Body of pancreas (tissue), 4 donors: ENCODE measurements at places on chromosomes 6 and 20. TPM values are rescaled to one million over a fixed set of nuclear protein-coding genes. Genes with fewer than 3 reads are reported as not detected.

The EDN1 gene
- 0.66 TPM for total RNA-seq

The ZSCAN31 gene
- 26.4 TPM for total RNA-seq

- no peak for DNase-seq
Observed at GRCh38 chr6:137729866-137730629, 137.0 kb upstream of the TNFAIP3 start.

The LRP11 gene
- 21.0 TPM for total RNA-seq

The BPIFB1 gene
- not detected for total RNA-seq

DNA sequence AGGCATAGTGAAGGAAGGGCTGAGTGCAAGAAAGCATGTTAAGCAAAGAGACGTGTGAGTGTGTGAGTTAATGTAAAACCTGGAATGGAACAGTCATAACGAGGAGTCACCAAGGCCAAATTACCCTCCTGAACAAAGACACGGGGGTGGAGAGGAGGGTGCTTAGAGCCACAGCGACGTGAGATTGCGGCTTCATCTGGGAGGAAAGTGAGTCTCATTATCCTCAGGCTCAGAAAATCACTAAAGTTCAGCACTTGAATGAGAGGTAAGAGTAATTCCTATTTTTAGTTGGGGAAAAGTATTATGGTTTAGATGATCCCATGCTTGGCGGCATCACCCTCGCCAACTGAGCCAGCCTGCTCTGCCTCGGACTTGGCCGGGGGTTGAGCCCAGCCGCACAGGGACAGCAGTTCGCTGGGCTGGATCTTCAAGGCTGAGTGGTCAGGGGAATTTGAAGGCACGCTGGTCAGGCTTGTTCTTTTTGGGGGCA lies 136.6 kb downstream of the DTNBP1 start:
- no peak for DNase-seq

DNA sequence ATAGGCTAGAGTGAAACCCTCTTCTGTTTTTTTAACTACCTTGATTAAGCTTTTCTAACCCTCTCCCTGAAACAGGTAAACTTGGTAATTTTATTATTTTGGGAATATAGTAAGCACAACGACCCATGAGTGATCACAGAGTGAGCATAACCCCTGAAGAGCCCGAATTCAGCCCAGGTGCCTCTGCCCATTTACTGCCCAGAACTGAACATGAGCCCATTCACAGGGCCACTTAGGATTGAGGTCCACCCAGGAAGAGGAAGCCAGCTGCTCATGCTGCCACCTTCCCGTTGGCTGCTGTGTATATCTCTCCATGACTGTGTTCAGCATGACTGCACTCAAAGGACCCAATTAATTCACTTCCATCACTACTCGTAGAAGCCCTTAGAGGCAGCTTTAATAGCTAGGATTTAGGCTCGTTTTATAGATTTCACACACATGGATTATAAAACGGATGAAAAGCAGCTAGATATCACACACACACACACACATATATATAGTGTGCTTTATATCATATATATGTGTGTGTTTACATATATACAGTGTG lies 8.3 kb upstream of the PDE10A start:
- DNase-seq = no peak

The SLC9A8 gene
- 11.2 TPM for total RNA-seq

The METTL24 gene
- total RNA-seq = 4.0 TPM

The HSF2 gene
- total RNA-seq = 3.3 TPM

- DNase-seq = no peak
Observed at GRCh38 chr6:35602133-35602946, 86.4 kb downstream of the FKBP5 start.

- no peak for DNase-seq
Observed at GRCh38 chr20:63645218-63645617, 8.0 kb downstream of the STMN3 start.

DNA sequence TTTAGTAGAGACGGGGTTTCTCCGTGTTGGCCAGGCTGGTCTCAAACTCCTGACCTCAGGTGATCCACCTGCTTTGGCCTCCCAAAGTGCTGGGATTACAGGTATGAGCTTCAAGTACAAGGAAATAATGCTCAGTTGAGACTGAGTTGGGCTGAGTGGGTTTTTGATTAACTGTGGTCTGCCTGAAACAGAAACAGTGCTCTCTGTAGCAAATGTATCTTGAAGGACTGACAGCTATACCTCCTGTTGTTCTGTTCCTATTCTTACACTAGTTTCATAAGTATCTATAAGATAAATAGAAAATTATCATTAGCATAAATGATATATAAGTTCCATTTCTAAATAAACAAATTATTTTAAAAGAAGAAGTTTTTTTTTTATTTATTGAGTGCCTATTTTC lies 142.8 kb upstream of the PTPRK start:
- no peak for DNase-seq

The WFDC10A gene
- total RNA-seq = not detected

GRCh38 chr20:24732076-24732475 lies 217.0 kb upstream of the CST7 start:
- no peak for DNase-seq

- DNase-seq = no peak
Observed at GRCh38 chr6:39530201-39530759, 194.9 kb downstream of the KIF6 start.

- peak; percentile 69 for DNase-seq
Observed at GRCh38 chr6:36914227-36914794, 28.6 kb downstream of the C6orf89 start.

GRCh38 chr20:48933017-48933766 lies 11.7 kb downstream of the ARFGEF2 start:
- no peak for DNase-seq

The PSMB8 gene
- 24.1 TPM for total RNA-seq

GRCh38 chr20:19735446-19735845 lies 22.6 kb upstream of the RIN2 start:
- DNase-seq = no peak

- DNase-seq = no peak
Observed at GRCh38 chr20:23061262-23061661, 11.8 kb upstream of the THBD start.

- no peak for DNase-seq
Observed at GRCh38 chr6:115945306-115945705, 115.4 kb downstream of the FRK start.

The TBC1D20 gene
- total RNA-seq = 16.3 TPM

DNA sequence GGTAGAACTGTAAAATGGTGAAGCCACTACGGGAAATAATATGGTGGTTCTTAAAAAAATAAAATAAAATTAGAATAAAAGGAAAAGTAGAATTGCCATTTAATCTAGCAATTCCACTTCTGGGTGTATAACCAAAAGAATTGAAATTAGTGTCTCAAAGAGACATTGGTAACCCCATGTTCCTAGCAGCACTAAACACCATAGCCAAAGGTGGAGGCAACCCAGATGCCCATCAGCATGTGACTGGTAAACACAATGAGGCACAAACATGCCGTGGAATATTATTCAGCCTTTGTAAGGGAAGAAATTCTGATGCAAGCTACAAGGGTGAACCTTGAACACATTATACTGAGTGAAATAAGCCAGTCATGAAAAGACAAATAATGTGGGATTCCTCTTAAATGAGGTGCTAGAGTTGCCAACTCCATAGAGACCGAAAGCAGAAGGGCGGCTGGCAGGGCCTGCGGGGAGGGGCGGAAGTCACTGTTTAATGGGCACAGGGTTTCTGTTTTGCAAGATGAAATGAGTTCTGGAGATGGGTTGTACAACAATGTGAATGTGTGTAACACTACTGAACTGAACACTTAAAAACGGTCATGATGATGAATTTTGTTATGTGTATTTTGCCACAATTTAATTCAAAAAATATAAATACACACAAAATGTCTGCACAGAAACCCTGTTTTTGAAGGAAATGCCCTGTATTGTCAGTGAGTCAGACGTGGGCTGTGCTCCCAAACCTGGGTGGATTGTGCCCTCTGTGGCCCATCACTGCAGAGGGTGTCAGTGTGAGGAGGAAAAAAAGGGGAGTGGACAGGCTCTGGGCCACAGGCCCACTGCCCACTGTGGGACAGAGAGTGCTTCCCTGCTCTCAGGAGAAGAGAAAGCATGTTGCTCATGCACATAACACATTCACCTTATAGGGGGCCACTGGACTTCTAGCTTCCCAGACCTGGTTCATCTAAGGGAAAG lies 49.6 kb upstream of the CD93 start:
- DNase-seq = no peak

The SEMG1 gene
- total RNA-seq = not detected

The TM9SF4 gene
- total RNA-seq = 16.9 TPM

GRCh38 chr6:84027340-84028181 lies 6.0 kb upstream of the MRAP2 start:
- DNase-seq = peak; percentile 30

The SLX4IP gene
- 4.3 TPM for total RNA-seq

DNA sequence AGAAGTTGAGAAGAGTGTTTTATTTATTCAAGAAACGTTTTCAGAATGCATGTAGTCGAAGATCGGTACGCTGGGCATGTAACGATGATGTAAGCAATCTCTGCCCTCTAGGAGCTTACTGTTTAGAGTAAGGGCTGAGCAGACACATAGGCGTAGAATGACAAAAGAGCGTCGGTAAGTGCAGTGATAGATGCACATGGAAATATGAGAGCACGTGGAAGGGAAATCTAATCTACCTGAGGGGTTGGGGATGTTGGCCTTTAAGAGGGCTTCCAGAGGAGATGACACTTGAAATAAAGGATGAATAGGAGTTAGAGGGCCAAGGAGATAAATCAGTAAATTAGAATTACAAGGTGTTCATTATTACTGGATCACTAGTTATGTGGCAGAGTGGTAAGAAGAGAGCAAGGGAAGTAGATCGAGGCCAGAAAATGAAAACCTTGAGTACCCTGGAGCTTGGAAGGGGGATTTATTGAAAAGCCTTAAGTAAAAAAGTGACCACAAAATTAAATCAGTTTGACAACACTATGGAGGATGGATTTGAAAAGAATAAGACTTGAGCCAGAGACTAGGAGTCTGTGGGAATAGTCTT lies 782 bp downstream of the TRMT11 start:
- no peak for DNase-seq

DNA sequence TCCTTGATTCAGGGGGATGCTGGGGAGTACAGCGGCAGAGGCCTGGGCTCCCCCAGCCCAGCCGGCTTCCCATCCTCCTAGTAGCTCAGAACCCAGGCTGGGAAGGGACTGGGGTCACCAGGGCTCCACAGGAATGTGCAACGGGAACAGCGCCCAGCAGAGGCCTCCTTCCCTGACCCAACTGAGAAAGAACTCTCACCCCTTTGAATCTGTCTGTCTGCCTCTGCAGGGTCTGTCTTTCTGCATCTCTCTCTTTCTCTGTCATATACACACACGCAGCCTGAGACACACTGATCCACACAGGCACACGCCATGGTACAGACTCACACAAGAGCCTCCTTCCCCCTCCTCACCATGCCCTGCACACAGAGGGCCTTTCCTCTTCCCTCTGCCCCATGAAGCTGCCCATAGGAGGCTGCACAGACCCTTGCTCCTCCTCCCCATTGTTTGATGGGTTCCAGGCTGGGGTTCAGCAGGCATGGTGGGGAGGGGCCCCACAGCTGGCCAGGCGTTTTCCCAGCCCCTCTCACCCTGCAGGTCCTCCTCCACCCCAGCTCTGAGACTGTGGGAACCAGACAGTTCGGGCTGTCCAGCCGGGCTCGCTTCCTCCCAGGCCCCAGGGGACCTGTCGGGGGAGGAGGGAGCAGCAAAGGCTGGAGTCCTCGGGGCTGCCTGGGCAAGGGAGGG lies 2.8 kb downstream of the FOXS1 start:
- no peak for DNase-seq

The MYL9 gene
- total RNA-seq = 16.9 TPM

DNA sequence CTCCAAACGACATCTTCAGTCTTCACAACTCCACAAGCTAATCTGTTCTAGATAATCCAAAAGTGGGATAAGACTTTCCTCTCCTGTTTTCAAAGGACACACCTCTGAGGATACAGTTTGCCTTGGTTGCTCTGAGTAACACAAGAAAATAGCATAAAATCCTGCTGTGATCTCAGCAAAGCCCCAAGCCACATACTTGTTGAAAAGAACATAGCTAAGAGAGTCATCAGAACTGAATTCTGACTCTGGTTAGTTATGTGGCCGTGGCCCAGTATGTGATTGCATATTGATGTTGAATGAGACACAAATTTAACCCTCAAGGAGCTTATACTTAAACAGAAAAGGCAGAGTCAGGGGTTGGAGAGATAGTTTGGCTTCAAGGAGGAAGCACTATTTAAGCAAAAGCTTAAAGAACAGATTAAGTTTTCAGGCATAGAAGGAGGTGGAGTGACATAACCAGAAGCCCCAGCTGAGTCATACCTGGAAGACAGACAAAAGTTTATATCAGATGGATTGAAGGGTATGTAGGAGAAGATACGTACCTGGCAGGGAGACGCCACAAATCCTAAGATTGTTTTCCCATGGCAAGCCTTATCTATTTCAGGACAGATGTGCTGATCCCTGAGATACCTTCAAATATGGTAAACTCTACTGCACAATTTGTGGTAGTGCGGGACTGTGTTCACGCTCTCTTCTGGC lies 41.2 kb downstream of the OPN5 start:
- DNase-seq = no peak

DNA sequence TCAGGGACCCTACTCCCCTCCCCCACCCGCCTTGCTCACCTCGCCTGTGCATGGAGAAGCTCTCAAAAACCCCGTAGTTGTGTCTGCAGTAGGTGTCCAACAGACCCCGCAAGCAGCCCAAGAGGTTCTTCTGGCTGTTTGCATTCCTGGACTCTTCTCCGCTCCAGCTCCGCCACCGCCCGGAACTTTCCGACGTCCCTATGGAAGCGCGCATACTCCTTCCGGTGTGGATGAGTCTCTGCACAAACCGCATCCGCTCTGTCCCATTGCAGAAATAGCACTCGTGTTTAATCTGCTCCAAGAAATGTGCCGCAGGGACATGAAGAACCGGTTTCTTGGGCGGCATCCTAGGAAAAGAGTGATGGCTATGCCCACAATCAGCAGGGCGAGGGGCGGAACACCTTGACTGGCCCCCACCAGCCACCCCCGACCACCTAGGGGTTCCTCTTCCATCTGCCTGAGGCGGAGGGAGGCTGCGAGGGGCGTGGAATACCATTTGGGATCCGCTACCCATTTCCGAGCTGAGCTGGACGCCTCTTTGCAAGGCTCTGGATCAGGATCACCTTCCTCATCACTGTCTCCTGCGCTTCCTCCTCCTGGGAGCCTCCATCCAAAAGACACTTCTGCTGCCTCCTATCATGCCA lies 20.2 kb downstream of the HLA-DRA start:
- no peak for DNase-seq

DNA sequence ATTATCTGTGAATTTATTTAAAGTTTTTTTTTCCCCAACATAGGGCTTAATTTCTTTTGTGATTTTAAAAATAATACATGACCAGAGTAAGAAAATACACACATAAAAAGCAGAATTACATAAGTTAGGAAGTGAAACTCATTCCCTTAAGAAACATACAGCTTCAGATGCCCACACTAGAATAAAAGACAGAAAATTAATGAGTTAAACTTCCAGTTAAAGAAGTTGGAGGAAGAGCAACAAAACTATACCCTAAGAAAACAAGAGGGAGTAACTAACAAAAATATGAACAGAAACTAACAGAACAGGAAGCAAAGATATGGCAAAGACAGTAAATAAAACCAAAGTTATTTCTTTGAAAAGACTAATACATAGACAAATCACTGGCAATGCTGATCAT lies 107.6 kb upstream of the CEP85L start:
- no peak for DNase-seq

The TFAP2D gene
- not detected for total RNA-seq
